NCI-H2029 treated with DMSO at 0.1 percent for 48 hours (cell line): ENCODE measurements at places on chromosomes 5 and 9.

DNA sequence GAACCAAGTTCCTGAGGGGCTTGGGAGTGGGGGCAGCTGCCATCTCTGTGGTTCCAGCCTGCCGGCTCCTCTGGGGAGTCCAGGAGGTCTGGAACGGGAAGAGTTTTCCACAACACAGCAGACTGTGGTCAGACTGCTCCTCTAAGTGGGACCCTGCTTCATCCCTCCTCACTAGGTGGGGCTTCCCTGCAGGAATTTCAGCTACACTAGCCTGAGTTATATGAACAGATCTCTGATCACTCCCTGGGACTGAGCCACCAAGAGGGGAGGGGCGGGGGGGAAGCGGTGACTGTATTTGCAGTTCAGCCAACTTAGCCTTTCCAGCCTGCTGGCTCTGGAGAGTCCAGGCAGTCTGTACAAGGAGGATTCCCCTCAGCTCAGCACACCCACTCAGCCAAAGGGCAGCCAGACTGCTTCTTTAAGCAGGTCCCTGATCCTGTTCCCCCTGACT lies 19.4 kb downstream of the DTWD2 start:
- DNase-seq, result no peak

GRCh38 chr9:136982232-136983051 lies at the start of gene LCNL1:
LCNL1 (plus strand) TSS chr9:136982993; CDS start chr9:136983587, 594 bp downstream.
- no peak for DNase-seq

DNA sequence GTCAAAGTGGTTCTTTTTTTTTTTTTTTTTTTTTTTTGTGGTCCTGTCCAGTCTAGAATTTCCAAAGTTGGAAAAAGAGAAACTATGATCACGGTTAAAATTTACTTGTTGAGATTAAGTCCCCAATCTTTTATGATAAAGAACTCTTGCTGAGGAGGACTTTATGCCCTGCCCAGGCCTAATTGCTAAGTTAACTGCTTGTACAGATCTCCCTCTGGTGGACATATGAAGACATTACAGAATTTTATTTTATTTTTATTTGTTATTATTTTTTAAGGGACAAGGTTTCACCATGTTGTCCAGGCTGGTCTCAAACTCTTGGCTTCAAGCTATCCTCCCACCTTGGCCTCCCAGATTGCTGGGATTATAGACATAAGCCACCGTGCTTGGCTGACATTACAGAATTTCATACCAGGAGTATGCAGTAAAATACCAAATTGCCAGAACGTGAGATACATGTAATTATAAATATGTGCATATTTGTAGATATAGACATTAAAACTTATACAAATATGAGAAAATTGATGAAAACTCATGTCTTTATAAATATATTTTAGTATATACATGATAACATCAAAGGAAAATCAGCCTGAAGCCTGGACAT lies 91.2 kb downstream of the RFK start:
- peak; percentile 55 for DNase-seq

GRCh38 chr5:145943674-145944121 lies 7.3 kb downstream of the SH3RF2 start:
- peak; percentile 45 for DNase-seq

DNA sequence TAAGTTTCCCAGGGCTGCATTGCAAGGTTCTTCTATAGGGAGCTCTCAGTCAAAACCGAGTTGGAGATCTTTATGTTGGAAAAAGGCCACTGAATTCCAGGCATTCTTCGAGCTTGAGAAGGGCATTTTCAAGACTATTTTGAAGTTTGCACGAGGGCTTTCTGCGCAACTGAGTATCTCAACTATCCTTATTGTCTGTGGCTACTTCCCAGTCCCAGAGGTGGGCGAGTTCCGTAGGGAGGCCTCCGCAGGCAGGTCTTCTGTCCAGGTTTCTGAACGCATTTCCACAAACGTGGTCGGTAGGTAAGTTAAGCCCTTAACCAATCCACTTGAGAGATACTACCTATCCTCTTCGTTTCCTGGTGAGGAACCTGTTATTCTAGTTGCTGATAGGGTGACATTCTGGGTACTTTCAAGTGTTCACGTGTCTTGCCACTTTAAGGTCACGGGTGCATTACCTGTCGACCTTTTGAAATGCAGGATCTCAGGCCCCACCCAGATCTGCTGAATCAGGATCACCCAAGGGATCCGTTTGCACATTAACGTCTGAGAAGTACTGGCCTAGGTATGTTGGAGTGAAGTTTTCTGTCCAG lies 51.4 kb upstream of the TJP2 start:
- DNase-seq, result peak; percentile 92

DNA sequence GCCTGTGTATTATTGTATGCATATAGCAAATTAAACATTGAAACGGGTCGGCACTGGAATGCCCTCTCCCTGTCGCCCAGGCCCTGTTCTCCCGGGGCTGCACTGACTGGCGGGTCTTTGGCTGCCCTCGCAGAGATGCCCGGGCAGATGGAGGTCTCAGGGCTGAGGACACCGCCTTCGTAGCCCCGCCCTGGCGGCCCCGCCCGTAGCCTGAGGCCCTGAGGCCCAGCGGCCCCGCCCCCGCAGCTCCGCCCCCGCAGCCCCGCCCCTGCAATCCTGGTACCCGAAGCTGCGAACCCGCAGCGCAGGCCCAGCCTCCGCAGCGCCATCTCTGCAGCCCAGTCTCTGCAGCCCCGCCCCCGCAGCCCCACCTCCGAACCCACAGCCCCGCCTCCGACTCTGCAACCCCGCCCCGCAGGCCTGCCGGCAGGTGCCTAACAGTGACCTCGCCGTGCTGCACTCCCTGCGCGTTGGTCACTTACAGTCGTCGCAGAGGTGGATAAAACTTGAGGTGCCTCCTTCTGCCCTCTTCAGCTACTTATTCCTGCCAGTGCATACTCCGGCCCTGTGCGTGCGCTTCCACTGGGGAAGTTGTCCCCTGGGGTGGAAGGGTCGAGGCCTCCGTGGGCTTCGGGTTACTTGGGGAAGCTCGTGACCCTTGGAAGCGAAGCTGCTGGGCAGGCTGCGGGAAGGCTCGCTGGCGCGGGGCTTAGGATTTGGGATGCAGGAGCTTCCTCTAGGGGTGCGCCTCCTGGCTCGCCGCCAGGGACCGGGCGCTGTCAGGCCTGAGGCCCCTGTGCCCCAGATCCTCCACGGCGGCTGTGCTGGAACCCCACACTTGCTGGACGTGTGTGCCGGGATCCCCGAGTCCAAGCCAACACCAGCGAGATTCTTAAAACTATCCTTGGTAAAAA lies 72.3 kb downstream of the ICE1 start:
- no peak for DNase-seq
